ENCODE measurements at places on chromosomes 1 and 21.
A peak's percentile ranks its signal among the peaks of the same experiment; 100 is the strongest.

DNA sequence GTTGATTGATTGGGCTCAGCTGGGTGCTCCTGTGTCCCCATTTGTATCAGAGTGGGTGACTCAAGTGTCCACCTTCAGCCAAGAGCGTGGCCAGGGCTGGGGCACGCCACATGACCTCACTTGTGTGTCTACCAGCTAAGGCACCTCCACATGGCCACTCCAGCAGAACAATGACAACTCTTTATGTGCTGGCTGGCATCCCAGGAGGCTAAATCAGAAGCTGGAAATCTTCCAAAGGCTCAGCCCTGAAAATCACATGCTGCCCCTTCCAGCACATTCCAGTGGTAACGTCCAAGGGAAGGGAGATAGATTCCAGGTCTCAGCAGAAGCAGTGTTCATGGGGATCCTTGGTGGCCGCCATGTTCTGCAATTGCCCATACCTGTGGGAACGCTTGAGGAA lies 585.5 kb downstream of the AJAP1 start:
- no peak for DNase-seq

GRCh38 chr1:38084700-38085099 lies 38.1 kb upstream of the POU3F1 start:
- no peak for DNase-seq

DNA sequence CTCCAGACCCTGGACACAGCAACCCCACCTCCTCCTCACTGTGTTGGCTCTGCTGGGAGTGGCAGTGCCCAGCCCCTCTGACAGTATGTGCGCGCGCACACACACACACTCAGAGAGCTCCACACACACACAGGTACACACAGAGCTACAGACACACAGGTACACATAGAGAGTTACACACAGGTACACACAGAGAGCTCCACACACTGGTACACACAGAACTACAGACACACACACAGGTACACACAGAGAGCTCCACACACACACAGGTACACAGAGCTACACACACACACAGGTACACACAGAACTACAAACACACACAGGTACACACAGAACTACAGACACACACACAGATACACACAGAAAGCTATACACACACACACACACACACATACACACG lies 6.3 kb upstream of the PRKCZ start:
- no peak for DNase-seq

DNA sequence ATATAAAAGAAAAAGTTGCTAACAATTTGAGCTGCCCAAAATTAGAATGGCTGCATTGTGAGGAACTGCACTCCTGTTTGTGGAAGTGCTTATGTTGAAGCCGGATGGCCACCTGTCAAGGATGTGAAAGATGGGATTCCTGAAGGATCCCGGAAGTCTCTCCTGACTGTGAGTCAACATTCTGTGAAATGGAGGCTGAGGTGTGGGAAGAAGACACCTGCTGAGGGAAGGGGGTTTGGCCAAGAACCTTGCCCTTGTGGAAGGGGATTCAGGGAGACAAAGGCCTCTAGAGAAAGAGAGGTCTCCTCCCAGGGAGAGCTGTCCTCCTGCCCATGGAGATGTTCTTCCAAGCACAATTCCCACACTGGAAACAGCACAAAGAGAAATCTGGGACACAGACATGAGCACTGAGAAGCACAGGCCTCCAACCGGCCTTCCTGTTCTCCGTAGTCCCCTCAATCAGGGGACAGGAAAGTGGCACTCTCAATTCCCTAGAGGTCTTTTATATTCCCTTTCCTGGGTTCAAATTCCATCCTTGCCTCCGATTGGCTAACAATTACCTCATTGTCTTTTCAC lies 70.5 kb downstream of the CD2 start:
- no peak for DNase-seq

DNA sequence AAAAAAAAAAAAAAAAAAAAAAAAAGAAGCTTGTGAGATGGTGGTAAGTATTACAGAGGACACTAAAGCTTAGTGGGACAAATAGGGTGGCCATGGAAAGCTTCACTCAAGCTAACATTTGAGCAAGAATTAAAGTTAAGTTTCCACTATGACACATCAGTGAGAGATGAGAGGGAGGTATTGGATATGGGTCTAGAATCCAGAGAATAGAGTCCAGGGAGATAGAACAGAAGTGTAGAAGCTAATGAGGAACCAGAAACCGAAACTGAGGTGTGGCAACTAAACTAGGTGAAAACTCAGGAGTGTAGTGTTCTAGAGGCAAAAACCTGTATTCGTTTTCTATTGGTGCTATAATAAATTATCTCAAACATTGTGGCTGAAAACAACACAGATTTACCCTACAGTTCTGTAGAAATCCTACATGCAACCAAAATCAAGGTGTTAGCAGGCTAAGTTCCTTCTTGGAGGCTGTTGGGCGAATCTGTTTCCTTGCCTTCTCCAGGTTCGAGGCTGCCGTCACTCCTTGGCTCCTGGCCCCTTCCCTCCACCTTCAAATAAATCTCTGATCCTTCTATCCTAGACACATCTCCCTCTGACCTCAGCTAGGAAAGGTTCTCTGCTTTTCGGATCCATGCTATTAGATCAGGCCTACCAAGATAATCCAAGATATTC lies 36.2 kb downstream of the PTP4A2 start:
- peak; percentile 44 for DNase-seq

- no peak for DNase-seq
These were observed 169.5 kb upstream of the DPYD start for GRCh38 chr1:98090351-98090750.

- DNase-seq = no peak
These were observed 35.7 kb downstream of the SERBP1 start for GRCh38 chr1:67394548-67394947.

DNA sequence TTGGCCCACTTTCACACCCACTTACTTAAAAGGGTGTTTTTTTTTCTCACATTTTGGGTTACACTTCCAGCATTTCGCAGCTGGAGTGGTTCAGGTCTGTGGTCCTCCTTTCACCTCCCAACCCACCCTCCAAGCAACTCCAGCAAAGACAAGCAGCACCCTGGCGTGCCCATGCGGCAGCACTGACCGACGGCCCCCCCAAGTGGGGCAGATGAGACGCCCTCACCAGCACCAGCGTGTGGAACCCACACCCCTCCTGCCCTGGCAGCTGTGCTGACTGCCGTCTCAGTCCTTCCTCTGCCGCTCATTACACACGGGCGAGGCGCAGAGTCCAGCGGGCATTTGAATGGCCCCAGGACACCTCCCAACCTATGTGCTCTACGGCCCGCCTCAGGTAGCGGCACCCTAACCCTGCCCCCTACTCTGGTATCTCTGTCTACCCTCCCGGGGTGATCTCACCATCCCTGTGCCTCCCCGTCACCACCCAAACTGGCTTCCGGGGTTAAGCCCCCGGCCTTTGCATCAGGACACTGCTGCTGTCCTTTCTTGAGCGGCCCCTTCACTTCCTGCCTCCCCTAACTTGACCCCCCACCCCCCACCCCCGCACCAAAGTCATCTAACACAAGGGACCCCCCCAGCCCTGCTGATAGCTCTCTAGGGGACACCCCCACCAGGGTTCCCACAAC lies 10.9 kb downstream of the LSS start:
- no peak for DNase-seq

- no peak for DNase-seq
These were observed 43.6 kb upstream of the CCDC190 start for GRCh38 chr1:162904579-162904978.

GRCh38 chr21:38531591-38531990 lies 33.3 kb upstream of the ERG start:
- DNase-seq = no peak

DNA sequence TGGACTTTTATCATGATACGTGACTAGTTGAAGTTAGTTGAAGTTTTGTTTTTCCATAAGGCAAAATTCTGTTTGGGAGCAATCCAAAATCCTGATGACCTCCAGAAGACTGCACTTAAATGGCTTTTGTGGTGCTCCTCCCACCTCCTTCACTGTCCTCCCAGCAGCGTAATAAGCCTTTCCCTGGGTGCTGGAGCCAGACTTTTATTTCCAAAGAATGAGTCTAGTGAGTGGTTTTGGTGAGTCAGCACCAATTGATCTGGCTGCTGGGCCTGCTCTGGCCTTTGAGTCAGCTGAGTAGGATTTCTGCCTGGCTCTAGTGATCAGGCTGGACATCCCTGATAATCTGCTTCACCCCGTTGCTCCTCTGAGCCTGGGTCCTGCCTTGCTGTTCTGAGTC lies 21.7 kb upstream of the KCND3 start:
- DNase-seq = no peak

DNA sequence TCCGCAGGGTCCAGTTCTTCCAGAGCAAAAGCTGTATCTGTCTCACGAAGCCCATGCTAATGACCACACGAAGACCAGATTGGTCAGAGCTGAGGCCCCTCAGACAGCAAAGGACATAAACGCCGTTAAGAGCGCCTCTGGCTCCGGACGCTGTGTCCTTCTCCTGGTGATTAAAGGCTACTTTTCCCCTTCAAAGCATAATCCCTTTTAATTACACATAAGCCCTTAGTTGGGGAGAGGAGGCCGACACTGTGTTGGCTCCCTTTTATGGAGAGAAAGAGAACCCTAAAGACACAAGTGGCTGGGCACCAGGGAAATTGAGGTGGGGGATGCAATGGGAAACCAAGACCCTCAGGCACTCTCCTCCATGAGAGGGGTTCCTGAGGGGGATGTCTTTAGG lies at the start of gene ABCA4:
TSS of gene ABCA4 (minus strand) at position 158 of the 400 bp plus-strand sequence. CDS start at position 55, 103 bp downstream.
- DNase-seq = no peak

- peak; percentile 40 for DNase-seq
These were observed 18.0 kb downstream of the CD247 start for GRCh38 chr1:167500283-167500860.

- DNase-seq = peak; percentile 78
These were observed at the start of gene ITGB2 for GRCh38 chr21:44920694-44921604. Gene ITGB2, minus strand, starts transcription at chr21:44920899. Its CDS starts 10,117 bp downstream, at chr21:44910782.

DNA sequence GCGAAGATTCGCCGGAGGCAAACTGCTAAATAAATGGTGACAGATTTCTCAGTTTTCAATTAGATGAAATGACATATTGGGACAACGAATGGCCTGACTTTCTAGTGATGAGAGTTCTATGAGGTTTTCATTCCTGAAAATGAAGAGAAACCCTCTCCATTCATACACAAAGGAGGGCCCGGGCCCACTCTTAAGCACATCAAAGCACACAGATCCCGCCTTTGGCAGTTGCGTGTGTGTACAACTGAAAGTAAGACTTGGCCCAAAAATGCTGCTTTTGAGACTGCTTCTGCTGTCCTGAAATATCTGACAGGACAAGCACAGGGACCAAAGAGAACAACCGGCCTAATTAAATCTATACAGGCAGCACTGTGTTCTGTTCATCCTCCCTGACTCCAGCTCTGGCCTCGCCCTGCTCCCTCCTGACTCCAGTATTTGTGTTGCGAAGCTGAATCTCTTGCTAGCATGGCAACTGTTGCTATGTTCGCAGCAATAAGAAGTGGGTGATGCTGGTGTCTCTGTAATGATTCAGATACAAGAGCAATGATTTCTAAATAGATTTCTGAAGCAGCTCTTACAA lies 7.4 kb downstream of the LRRC53 start:
- DNase-seq = no peak

DNA sequence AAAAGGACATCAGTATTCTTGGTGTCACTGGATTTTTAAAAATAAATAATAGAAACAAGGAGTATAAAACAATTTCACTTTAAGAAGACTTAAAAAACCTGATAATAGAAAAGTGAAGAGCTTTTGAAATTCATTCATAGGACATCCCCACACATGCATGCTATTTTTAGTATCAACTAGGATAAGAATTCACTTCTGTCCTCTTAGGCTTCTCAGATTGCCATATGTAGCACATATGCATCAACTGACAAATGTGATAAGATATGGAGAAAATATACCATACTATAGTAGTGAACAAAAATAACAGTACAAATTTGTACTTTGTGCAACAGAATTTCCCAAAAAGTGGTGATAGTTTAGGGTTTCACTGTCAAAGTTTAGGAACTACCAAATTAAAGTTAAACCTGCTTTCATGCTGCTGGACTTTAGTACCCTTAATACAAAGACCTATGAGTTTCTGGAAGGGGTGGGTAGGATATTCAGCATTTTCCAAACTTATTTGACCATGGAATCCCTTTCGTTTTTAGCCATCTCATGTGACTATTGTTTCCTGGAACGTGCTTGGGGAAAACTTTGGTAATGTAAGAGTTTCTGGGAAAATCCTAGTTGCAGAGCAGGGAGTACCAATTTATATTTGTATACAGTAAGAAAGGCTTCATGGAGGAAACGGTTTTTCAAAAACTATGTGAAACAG lies 19.8 kb downstream of the RPRD2 start:
- DNase-seq = no peak

DNA sequence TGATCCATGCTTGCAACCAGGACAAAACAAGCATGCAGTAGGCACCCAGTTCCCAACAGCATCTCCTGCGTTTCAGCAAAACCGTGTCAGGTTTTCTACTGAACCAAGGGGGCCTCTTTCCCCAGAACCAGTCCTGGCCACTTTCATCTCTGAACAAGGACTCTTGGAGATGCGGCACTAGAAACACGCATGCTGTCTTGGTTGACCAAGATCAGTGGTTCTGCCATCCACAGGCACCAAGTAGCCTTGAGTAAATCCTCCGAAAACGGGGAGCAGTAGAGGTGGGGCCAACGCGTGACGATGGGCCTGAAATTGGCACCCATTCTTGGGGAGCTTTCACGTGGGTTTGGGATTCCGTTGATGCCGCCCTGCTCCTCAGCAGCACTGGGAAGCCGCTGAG lies 62.5 kb upstream of the AJAP1 start:
- no peak for DNase-seq

GRCh38 chr1:31696242-31696641 lies 7.6 kb downstream of the COL16A1 start:
- no peak for DNase-seq

DNA sequence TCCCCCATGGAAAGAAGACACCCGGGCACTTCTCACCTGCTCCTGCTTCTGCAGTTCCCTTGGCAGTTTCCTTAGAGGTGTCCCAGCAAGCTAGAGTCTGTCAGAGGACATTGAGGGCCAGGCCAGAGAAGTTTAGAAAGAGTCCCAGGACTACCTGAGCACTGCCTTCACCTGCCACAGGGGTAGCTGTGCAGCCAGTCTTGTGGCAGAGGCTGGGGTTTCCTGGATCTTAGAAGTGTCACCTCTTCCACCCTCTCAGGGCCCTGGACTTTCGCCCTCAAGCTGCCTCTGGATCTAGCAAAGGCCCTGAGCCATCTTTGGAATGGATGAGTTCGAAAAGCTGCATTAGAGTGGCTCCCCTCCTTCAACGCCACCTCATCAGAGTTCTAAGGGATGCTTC lies 34.9 kb upstream of the BTG2 start:
- DNase-seq = no peak

DNA sequence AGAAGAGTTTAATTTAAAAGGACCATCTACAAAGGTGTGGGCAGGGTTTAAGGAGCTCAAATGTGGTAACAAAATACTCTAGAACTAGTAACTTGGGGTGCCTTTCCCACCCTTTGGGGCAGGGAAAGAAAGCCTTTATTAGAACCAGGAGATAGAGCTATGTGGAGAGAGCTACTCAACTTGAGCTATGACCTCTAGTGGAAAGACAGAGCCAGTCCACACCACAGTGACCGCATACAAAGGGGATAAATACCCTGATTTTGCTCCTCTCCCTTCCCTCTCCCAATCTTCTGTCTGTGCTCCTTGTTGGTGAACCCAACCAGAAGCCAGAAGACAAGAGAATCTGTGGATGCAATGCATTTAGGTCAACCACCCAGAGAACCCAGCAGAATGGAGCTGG lies 54.4 kb upstream of the JAK1 start:
- DNase-seq = no peak
